Activated T-cell treated with anti-CD3 and anti-CD28 coated beads, Interleukin-2, amount 50 U/mL, for 48 hours (primary cell): ENCODE measurements at places on chromosomes 12 and 14.

DNA sequence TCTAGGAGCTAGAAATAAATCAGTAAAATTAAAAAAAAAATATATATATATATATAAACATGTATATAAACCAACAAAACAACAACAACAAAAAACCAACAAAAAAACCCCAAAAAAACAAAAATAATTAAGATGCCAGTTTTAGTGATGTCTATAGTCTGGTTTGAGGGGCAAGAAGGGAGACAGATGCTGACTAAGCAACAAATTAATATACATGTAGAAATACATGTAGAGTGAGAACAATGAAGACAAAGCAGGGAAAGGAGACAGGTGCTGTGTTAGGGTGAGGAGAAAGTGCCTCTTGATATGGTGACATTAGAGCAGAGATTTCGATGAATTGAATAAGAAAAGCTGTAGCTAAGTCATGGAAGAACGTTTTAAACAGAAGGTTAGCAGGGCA lies 477.9 kb downstream of the APAF1 start:
- no peak for DNase-seq

DNA sequence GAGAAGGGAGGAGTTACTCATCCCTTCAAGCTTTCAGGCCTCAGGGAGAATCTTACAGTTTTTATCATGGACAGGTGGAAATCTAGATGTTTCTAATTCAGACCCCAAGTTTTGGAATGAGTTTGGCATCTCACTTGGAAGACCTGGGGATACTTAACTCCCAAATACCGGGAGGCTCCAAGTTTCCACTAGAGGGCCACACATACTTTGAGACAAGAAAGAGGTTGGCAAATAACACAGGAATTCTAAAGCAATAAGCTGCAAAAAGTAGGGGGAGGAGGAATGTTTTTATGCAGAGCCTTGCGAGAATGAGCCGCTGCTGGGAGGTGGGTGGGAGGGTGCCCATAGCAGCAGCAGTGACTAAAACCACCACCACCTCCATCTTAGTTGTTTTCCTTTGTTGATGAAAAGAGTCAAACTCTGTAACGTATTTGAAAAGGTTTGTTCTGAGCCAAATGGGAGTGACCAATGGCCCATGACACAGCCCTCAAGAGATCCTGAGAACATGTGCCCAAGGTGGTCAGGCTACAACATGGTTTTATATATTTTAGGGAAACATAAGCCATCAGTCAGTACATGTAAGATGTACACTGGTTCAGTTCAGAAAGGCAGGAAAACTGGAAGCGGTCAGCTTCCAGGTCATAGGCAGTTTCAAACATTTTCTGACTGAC lies 34.2 kb upstream of the RNASE1 start:
- no peak for DNase-seq

DNA sequence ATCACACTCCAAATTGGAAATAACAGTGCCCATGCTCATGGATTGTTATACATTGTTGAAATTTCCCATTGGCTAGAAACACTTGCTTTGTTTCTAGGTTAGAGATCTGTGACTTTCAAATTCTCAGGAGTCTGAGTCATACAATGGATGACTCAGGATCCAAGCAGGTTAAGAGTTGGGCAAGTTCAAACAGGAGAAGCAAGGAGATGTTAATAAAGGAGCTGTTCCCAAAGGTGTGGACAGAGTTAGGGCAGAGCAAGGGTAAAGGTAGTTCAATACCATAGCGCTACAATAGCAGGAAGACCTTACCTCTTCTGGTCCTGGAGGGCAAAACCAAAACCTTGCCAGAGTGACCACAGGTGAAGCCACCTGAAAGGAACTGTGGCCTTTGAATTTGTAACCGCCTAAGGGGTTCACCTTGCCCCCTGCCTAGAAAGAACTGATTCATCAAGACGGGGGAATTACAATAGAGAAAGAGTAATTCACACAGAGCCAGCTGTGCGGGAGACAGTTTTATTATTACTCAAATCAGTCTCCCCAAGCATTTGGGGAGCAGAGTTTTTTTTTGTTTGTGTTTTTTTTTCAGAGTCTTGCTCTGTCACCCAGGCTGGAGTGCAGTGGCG lies 4.2 kb upstream of the AMN1 start:
- peak; percentile 77 for DNase-seq

DNA sequence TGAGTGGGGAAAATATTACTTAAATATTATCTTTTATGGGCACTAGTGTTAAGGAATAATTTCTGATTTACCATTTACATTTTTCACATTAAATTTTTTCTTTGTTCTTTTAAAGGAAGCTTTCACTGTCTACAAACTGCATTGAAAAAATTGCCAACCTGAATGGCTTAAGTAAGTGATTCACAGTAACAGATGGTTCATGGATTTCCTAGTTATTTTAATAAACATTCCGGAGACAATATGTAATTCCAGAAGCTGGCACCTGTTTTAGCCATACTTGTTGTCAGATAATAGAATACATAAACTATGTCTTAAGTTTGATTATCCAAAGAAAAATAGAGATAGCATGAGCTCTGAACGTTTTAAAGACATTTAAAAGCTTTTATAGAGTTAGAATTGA lies 17.1 kb downstream of the DNAL1 start:
- DNase-seq, result no peak
